Activated T-helper 9 cell treated with anti-CD3 and anti-CD28 coated beads, Interleukin-2, amount 50 U/mL, for 16 hours (primary cell): ENCODE measurements at places on chromosomes 4 and X.

GRCh38 chr4:99013402-99013843, 17.9 kb downstream of the METAP1 start:
- DNase-seq: no peak

- DNase-seq: no peak
Observed at GRCh38 chr4:113699772-113700171, 61.8 kb downstream of the CAMK2D start.

DNA sequence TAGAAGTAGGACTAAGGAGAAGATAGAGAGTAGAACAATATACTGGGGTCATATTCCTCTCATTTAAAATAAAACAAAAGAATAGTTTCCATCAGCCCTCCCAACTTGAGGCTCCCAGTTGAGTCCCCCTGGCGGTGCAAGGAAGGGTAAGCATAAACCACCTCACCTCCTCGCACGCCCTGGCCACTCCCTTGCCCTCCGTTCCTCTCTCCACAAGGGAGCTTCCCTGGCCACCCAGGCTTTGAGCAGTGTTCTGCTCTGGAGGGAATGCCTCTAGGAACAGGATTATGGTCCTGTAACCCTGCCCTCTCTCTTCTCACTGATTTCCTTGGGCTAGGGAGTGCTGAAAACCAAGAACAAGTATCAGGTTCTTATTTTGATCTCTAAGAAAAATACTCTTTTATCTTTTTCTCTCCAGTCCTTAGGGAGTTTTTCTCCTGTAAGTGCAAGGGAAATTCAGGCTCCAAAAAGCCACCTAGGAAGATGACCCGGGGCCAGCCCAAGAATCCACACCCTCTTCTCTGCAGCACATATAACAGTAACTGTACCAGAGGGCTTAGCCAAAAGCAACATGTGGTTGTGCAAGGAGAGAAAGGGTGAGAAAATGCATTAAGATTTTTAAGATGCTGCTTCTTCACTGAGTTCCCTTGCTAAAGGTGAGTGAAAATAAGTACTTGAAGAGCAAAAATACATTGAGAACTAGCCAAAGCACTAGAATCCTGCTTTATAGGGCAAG, 69.9 kb downstream of the USP38 start:
- no peak for DNase-seq

GRCh38 chrX:106957856-106958255, 37.7 kb downstream of the CLDN2 start:
- no peak for DNase-seq

- DNase-seq: no peak
Observed at GRCh38 chrX:151239751-151240150, 63.4 kb downstream of the GPR50 start.

DNA sequence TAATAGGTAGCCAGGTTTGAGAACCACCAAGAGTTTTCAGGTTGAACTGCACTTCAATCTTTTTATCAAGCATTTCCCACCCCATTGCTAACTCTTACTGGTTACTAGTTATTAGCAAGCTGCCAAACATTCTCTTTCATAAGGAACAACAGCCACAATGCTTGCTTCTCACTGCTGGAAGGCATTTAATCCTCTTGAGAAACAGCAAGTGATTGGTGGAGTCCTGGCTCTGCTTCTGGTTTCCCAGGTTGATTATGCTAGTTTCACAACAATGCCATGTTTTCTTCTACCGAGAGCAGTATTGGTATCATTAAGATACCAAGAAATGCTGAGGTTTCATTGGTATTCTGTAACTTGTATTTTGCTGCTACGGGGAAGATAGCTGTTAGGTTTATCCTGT, 32.2 kb upstream of the TXLNG start:
- no peak for DNase-seq

- DNase-seq: no peak
Observed at GRCh38 chr4:44493924-44494323, 45.3 kb upstream of the KCTD8 start.

DNA sequence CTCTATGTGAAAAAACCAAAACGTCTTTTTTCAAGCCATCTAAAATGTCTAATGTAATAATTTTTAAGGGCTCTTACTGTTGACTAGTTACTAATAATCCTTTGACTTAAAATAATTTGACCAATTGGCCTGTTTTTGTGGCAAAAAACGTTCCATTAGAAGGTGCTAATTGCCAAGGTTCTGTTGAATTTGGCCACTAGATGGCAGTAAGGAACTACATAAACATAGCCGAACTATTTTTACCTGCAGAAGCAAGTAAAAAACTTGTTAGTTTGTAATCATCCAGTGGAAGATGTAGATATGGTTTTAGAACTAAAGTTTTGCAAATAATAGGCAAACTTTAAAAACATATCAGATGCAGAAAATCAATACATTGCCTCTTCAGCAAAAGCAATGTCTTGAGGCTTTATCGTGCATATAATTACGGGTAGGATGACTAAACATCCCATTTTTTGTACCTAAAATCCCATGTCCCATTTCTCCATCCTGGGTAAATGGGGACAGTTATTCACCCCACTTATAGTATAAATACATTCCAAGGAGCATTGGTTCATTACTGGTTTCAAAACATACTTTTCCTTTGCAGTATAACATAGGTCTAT, 57.6 kb downstream of the PROM1 start:
- DNase-seq: no peak

DNA sequence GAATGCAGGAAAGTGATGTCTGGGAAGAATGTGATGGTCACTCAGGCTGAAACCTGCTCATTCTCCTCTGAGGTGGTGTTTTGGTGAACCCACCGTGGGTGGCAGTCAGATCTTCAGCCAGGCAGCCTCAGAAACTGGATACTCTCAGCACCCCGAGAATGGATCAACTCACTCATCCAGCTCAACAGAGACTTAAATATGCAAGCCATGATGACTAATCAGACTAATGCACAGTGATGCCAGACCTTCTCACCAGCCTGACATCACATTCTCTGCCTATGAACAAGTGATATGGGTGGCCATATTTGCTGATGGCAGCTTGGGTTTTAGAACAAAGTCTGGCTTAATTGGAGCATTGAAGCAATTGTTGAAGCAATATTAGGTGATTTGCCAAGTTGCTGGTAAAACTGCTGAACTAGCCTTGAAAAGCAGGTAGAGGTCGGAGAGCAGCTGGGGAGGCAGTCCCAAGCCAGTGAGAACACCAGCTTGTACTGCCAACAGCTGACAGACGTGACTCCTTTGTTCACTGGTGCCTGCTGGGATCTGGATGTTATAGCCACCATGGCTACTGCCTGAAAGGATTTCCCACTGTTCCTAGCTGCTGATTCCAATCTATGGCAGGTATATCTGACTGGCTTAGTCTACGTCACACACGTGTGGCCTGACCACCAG, 608.1 kb downstream of the MID1IP1 start:
- no peak for DNase-seq

- DNase-seq: no peak
Observed at GRCh38 chr4:158657291-158657690, 14.4 kb downstream of the C4orf46 start.

- no peak for DNase-seq
Observed at GRCh38 chrX:12930150-12930549, 23.7 kb downstream of the TLR8 start.

DNA sequence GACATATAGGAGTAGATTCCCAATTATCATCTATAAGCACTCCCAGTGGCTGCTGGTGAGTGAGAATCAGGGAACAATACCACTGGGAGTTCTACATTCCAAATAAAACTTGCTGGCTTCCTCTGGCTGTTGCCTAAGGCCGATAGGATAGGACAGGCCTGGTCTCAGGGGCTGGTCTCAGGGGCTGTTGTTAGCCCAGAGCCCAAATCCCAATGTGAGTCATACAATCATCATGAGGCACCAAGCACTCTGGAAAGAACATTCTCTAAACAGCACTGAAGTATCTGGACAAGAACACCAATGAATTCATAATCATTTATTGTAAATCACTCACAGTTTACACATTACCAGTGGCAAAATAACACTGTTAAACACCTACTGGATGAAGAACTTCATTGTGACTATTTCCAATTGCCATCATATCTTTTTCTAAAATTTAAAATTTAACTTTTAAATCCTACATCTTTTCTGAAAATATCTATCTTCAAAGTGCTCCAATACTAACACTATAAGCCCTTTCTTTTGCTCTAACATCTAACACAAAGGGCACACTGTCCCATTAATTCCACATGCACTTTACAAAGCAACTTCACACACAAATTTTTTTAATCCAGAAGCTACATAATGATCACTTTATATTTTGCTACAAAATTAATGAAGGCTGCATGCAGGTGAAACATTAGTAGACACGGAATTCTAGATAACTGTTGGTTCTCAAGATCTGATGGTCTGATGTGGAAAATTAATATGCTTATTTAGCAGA, 67.6 kb upstream of the TMEM150C start:
- no peak for DNase-seq

DNA sequence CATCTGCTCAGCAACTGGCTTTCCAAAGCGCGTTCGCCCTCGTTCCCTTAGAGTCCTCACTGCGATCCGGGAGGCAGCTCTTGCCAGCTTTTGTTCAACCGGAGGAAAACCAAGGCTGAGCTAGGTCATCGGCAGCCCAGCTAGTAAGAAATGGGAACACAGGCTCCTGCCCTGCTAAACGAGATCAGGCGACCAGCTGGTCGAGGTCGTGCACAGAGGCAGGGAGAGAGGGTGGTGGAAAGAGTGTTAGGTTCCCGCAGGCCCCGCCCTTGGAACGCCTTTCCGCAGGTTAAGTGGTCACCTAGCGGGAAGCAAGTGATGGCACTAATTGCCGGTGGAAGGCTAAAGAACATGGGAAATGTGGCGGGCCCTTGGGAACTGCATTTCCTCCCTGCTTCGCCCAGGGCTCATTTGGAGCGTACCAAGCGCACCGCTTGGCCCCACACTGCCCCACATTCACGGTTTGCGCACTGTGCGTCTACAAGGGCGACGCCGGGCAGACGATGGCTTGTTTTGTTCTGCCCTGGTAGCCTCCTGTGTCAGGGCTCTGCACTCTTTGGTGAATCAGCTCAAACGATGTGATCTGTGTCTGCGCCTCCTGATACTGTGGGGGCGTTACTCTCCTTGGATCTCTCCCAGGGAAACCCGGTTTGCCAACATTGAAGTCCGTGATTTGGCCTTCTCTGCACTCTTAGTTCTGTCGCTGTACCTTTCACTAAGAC, 7.2 kb upstream of the PRDM8 start:
- DNase-seq: no peak

GRCh38 chrX:136710325-136710951, 62.5 kb downstream of the CD40LG start:
- no peak for DNase-seq

GRCh38 chr4:55933611-55934010, 15.1 kb upstream of the CEP135 start:
- no peak for DNase-seq

DNA sequence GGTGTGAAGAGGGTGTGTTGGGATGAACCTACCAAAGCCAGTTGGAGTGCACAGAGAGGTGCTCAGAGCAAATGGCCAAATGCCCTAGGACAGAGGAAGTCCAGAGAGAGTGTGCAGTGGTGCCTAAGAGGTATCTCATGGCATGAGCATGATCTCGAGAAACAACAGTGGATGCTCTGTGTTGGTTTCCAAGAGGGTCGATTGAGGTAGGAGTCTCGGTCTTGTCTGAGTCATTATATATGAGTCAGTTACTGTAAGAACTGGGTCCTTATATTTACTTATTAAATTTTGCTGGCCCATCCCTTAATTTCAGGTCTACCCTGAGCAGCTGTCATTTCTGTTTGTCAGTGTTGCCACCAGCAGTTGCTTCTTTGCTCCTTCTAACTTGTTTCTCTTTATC, 86.6 kb upstream of the TMEM150C start:
- no peak for DNase-seq

GRCh38 chr4:76540486-76540885, 105.5 kb downstream of the SHROOM3 start:
- no peak for DNase-seq

- no peak for DNase-seq
Observed at GRCh38 chr4:76665153-76665552, 230.1 kb downstream of the SHROOM3 start.

- DNase-seq: no peak
Observed at GRCh38 chr4:148341980-148342800, 100.0 kb downstream of the NR3C2 start.

GRCh38 chrX:45709381-45709780, 508.7 kb upstream of the DIPK2B start:
- DNase-seq: no peak

GRCh38 chr4:41369680-41370079, 113.0 kb downstream of the UCHL1 start:
- DNase-seq: no peak

GRCh38 chrX:128021566-128021965, 30.6 kb downstream of the ACTRT1 start:
- no peak for DNase-seq

GRCh38 chrX:54248309-54248708, 65.3 kb upstream of the FAM120C start:
- DNase-seq: no peak

GRCh38 chrX:19272452-19272851, 71.3 kb upstream of the PDHA1 start:
- no peak for DNase-seq

- no peak for DNase-seq
Observed at GRCh38 chr4:118826723-118827444, 9.0 kb downstream of the SEC24D start.

DNA sequence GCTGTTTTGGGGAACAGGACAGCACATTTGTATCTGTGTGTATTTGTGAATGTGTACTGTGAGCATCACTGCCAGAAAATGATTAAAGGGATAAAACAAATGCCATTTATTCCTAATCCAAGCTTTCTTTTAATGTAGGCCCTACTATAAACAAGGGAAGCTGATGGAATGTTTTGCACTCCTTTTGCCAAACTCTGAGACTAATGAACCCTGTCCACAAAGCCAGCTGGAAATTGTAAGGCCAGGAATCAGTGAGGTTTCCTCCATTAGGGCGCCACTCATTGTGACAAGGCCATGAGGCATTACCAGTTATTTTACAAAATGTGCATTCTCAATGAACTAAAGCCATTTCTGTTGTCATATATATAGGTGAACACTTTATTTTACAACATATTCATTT, 163.0 kb upstream of the NAP1L5 start:
- no peak for DNase-seq

- no peak for DNase-seq
Observed at GRCh38 chrX:18885328-18886004, 98.4 kb downstream of the PHKA2 start.

GRCh38 chrX:15301924-15302323, 13.5 kb downstream of the ASB11 start:
- DNase-seq: no peak
